ENCODE measurements at places on chromosomes 16 and 17.

DNA sequence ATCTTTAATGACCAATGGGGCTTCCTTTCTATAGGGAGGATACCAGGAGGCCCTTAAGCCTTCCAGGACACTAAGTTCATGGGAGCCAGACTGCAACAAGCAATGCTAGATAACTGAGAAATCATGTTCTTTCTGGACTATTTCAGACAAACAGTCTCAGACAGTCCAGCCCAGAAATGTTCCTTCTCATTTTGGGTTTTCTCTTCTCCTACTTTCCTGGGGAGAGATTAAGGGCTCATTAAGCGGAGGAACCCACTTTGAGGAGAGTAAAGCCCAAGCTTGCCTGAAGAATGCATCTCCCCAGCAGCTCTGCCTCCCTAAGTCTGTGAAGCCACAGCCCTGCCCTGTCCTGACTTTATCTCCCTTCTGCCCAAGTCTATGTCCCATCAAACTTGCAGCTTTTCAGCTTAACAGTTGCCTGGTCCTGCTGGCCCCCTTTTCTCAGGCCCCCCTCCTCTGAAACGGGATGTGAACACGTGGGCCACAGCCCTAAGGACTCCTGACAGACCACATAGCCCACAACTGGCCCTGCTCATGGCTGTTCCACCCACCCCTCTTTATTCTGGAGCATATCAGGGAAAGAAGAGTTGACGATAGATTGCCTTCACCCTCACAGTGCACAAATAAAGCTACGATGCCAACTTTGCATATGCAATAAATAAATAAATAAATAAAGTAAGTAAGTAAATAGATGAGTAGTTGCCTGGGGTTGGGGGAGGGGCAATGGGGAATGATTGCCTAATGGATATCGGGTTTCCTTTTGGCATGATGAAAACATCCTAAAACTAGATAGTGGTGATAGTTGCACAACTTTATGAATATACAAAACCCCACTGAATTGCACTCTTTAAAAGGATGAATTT lies 111.0 kb downstream of the N4BP1 start:
- no peak for DNase-seq

DNA sequence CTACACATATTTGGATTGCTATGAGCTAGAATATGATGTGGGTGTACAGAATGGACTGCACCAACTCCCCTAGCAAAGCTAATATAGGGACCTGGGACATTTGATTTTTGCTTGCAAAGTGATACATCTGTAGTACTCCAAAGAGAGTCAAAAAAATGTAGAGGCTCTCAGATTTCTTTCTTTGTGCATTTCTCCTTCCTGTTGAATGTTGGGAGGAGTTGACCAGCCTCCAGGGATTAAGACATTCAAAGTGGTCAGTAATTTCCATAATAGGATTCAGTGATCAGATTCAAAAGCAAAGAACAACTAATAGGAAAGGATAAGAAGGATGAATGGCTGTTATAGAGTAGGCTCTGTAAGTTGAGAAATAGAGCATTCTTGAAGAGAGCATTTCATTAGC lies 934.9 kb downstream of the KCNJ2 start:
- DNase-seq, result no peak

DNA sequence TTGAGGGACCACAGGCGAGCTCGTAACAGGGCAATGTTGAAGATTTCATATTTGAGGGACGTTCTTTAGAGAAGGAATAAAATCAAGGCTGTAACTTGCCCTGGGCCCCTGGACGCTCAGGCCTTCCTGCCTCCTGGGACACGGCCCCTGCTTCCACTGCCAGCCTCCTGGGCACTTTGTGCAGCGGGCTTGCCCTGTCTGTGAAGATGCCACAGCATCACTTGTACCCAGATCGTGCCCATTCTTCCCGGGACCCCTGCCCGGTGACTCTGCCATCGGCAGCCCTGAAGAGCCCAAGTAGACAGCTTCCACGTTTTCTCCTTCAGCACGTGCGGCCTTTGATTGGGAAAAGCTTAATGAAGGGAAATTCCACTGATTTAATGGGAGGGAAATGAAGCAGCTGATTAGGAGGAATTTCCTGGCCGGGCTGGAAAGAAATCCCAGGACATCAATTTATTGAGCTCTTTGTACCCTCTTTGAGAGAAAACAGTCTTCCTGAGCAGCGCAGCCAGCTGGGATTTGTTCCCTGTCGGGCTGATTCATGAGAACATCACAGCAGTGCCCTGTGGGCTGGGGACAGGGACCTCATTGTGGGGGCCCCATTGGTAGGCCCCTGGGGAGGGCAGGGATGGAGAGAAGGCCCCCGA lies 71.5 kb downstream of the CRISPLD2 start:
- no peak for DNase-seq

DNA sequence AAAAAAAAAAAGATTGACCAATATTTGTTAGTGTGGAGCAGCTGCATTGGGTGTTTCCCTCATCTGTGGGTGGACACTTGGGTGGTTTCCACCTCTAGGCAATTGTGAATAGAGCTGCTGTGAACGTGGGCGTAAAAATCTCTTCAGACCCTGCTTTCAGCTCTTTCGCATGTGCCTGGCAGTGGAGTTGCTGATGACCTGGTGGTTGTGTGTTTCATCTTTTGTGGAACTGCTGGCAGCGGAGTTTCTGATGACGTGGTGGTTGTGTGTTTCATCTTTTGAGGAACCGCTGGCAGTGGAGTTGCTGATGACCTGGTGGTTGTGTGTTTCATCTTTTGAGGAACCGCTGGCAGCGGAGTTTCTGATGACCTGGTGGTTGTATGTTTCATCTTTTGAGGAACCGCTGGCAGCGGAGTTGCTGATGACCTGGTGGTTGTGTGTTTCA lies 21.4 kb downstream of the ZC3H18 start:
- DNase-seq, result peak; percentile 47

Measured in activated CD4-positive, CD25-positive, alpha-beta regulatory T cell treated with anti-CD3 and anti-CD28 coated beads, Interleukin-2, amount 50 U/mL, for 72 hours (primary cell).